Thymus (tissue), 14 donors: ENCODE measurements at places on chromosomes 13 and 19.
A peak's percentile ranks its signal among the peaks of the same experiment; 100 is the strongest.

DNA sequence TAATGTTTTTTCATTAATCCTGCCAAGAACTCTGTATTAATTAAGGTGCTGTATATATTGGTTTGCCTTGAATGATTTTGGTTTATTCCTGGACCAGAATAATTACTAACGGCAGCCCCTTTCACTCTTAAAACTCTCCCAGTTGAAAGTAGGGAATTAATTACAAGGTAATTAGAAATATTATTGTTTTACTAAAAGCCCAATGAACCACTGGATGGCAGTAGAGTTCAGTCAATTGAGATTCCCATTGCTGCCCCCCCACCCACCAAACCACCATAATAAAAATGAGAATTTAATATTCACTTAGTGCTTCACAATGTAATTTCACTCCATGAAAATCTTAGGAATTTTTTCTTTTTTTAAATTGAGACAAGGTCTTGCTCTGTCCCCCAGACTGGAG lies 13.7 kb downstream of the WBP4 start:
- H3K36me3 ChIP-seq: peaks cover 25% of the 10 kb centered on the region
- no peak overlapping the region for H3K27ac ChIP-seq
- H3K27me3 ChIP-seq: no peaks in the 10 kb centered on the region
- no peaks in the 10 kb centered on the region for H3K4me1 ChIP-seq
- DNase-seq: peak; percentile 50

DNA sequence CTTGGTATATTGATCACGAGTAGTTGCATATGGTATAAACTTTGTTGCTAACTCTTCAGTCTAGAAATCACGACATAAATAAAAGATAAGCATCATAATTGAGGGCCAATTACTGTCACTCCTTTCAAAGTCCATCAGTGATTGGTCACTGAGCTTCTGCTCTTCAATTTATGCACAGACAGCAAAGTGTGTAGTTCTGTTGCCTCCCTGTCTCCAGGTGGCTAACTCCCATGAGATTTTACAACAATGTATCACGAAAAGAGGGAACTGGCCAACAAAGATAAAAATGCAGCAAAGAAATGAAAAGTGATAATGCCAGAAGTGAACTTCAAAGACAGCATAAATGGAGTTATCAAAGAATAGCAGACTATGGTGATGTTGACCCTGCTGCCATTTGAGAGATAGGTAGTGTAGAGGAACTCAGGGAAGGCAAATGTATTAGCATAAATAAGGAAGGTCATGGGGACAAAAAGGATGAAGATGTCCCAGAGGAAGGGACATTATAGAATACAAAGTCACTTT lies 12.7 kb upstream of the TNFSF14 start:
- no peaks in the 10 kb centered on the region for H3K36me3 ChIP-seq
- H3K4me1 ChIP-seq: no peaks in the 10 kb centered on the region
- H3K4me3 ChIP-seq: no peak overlapping the region
- no peak overlapping the region for H3K27ac ChIP-seq

DNA sequence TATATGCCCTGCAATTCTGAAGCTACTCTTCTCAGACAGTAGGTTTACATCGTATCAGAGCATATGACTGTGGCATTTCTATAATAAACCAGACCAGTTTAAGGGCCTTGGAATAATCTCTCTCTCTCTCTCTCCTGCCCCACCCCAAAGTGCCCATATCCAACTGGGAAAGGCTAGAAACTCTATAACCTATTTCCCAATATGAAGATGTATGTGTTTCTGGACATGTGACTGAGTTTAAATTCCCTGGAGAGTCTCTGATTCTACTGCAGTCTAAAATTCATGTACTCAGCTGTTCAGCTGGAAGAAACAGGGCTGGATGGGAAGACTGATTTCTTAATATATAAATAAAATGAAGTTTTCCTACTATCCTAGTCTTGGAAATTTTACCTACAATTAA lies 91.9 kb upstream of the MBNL2 start:
- no peak overlapping the region for H3K27ac ChIP-seq
- no peak for DNase-seq
- H3K4me1 ChIP-seq: no peaks in the 10 kb centered on the region
- no peak overlapping the region for H3K4me3 ChIP-seq

GRCh38 chr19:17329366-17330261 lies 5.0 kb downstream of the ANO8 start:
- peaks cover 19% of the 10 kb centered on the region for H3K4me1 ChIP-seq
- peaks cover 23% of the 10 kb centered on the region for H3K36me3 ChIP-seq
- DNase-seq: no peak
- H3K27ac ChIP-seq: no peak overlapping the region

DNA sequence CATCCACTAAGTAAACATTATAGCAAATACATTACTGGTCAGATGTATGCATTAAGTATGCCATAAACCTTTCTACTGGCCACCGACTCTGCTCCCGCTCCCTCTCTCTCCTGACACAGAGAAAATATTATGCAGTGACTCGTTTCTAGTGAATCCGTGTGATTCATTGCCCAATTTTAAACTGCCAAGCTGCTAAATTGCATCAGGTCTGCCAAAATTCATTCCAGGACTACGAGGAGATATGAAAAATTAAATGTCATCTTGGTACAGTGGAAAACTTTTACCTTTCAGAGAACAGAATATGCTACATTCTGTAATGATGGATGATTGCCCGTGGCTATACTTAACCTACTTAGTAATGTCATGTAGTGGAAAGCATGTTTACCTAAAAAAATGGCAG lies 368.8 kb upstream of the TSHZ3 start:
- no peaks in the 10 kb centered on the region for H3K4me1 ChIP-seq
- H3K36me3 ChIP-seq: no peaks in the 10 kb centered on the region
- DNase-seq: no peak
- H3K4me3 ChIP-seq: no peak overlapping the region
- H3K27ac ChIP-seq: no peak overlapping the region

DNA sequence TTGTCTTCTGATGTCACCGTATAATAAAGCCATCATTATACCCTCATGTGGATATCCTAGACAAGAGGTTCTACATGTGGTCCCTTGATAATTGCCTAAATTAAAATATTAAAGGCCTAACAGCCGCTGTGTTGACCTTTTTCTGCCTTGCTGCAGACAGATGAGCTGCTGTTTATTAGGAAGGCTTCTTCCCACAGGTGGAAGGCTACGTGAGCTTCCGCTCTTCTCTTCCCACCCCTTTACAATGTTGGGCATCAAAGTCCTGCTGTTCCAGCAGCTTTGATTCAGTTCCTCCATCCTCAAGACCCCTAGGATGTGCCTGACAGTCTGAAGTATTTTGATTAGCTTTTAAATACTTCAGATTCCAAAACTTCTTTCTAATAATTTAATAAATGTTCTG lies 217.1 kb downstream of the PCCA start:
- H3K27ac ChIP-seq: no peak overlapping the region
- H3K27me3 ChIP-seq: no peaks in the 10 kb centered on the region
- H3K4me3 ChIP-seq: no peak overlapping the region
- DNase-seq: no peak
- no peaks in the 10 kb centered on the region for H3K36me3 ChIP-seq
